ENCODE measurements at places on chromosomes 7 and 10.
A peak's percentile ranks its signal among the peaks of the same experiment; 100 is the strongest.

- peak; percentile 27 for DNase-seq
Measured at GRCh38 chr10:119139464-119140067, 25.9 kb downstream of the SFXN4 start.

GRCh38 chr7:75559355-75559975 is 67.3 kb downstream of the SPDYE5 start:
- DNase-seq, result no peak

GRCh38 chr10:77034795-77035194 is 602.8 kb downstream of the KCNMA1 start:
- no peak for DNase-seq

- DNase-seq, result no peak
Measured at GRCh38 chr10:70405037-70405824, 1.3 kb downstream of the EIF4EBP2 start.

- no peak for DNase-seq
Measured at GRCh38 chr7:135661311-135662122, 797 bp upstream of the STMP1 start.

GRCh38 chr10:89237849-89238248 is 13.7 kb downstream of the LIPA start:
- DNase-seq, result no peak

DNA sequence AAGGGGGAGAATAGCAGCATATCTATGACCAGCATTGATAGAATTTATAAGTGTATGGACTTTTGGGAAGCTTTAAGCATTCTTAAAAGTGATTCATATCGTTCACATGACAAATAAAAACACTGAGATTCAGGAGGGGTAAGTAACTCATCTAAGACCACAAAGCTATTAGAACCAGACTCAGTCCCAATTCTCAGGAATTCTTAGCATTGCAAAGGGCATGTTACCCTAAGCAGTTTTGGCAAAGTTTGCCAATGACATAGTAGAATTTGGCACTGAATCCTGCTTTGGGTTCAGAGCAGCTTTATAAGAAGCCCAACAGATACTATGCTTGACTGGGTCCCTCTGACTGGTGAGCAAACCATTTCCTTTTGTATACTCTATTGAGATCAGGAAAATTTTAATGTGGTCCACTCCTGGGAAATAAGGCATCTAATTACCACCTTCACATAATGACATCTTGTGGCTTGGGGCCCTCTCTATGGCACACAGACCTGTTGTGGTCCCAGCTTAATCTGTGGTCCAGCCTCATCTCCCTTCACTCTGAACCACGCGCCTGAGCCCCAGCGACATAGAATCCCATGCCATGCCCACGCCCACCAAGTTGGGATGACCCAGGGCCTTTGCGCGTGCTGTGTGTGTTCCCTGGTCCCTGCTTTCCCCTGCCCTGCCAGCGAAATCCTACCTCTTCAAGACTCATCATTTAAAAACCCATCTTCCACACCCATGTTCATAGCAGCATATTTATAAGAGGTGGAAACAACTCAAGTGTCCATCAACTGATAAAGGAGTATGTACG is 37.5 kb upstream of the DOCK1 start:
- no peak for DNase-seq

DNA sequence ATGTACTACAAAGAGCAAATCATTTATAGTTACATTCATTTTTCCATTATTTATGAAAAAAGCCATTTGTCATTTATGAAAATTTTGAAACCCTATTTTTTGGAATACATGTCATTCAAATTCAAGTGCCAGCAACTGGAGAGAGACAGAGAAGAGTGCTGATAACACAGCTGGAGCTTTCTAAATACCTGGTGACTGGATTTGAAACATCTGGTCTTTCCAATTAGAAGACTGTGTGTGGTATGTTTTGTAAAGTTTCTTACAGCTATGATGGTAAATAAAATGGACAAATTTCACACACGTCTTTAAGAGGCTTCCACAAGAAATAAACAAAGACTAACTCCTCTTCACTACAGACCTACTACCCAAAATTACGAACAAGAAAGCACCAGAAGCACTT is 56.8 kb downstream of the CHCHD3 start:
- DNase-seq, result no peak

DNA sequence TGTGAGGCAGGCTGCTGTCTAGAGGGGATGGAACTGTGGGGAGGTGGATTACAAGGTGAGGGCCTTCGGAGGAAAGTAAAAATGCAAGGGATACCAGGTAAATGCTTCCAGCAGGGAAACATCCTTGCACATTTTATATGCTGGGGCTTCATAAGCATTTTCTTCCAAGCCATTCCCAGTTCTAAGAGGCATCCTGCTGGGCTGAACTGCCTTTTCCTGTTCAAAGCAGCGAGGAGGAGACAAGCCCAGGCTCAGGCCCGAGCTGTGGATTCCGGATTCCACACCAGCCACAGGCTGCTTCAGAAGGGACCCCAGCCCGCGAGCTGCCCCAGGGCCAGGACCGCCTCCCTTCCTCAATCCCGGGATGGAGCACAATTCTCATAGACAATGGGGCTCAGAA is 249.7 kb downstream of the TNS3 start:
- DNase-seq, result no peak

DNA sequence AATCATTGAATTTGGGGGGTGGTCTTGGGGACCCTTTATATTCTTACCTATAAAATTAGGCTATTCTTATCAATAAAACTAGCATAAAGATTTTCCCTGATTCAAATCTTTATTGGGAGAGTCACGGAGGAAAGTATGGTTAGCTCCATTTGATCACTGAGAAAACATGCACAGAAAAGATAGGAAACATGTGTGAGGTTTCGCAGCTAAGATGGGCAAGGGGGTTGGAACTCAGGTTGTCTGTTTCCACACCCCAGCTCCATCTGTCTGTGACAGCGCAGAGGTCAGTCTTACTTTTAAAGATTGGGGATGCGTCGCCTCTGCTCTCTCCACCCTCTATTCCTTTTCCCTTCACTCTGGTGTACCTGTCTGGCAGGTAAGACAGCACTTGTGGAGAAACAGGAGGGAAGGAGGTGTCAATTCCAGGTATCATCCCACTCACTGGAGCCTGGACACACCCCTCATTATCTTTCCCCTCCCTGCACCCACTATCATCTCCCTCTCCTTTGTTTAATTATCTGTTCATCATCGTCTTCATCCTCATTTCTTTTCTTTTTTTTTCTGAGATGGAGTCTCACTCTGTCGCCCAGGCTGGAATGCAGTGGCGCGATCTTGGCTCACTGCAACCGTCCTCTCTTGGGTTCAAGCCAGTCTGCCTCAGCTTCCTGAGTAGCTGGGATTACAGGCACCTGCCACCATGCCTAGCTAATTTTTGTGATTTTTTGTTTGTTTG is 2.4 kb upstream of the DENND10 start:
- DNase-seq, result no peak

DNA sequence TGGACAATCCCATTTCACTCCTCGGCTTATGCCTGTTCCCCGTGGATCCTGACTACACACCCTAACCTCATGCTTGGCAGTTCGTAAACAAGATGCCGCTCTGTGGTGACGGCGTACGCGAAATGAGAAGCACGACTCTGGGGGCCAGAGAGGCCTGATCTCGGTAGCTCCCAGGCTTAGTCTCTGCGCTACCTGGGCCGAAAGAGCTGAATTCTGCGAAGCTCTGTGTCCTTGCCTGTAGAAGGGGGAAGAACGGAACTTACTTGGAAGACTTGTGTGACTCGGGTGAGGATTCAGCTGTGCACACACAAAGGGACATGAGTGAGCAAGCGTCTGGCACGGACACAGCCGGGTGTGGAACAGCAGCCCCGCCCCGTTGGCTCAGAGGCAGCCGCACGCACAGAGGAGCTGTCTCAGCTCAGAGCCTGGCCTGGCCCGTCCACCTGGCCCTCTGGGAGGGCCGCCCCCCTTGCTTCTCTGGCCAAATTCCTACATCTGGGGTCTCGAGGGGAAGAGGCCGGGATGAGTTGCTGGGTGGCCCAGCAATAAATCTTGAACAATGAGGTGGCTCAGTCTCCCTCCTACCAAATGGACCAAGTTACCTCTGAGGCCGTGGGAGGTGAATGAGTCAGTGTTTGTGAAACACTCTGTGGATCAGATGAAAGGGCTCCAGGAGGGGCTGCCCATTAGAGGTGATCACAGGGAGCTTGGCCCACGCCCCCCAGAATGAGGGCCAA is 83.8 kb downstream of the PDGFA start:
- DNase-seq, result no peak

DNA sequence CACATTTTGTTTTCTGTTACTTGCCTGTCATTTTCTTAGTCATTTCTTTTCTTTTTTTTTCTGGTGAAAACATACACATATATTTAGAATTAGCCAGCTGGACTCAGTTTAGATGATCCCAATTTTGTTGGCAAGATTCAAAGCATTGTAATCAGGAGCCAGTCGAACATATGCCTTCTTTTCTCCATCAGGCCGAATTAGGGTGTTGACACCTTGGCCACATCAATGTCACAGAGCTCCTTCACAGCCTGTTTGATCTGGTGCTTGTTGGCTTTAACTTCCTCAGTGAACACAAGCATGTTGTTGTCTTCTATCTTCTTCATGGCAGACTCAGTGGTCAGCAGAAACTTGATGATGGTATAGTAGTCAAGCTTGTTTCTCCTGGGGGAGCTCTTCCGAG is 32.6 kb downstream of the PHF14 start:
- DNase-seq, result no peak

GRCh38 chr10:52390388-52390787 is 76.3 kb downstream of the DKK1 start:
- no peak for DNase-seq

- no peak for DNase-seq
Measured at GRCh38 chr7:56181010-56181409, 64.8 kb upstream of the NUPR2 start.

DNA sequence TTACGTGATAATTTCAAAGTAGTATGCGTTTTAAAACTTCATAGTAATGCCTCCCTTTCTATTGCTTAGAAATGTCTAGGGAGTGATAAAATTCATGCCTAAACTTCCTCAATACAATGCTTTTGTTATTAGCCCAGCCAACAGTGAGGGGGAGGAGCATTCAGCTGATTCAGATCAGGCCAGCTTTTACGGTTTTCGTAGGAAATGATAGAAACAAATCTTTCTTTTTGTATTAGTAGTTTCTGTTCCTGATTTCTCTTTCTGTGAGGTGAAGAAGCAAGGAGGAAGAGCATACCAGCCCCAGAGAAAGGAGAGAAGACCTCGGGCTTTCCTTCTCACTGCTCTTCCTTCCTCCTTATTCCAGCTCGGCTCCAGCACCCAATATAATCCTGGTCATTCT is 35.2 kb upstream of the ITPRID1 start:
- no peak for DNase-seq

DNA sequence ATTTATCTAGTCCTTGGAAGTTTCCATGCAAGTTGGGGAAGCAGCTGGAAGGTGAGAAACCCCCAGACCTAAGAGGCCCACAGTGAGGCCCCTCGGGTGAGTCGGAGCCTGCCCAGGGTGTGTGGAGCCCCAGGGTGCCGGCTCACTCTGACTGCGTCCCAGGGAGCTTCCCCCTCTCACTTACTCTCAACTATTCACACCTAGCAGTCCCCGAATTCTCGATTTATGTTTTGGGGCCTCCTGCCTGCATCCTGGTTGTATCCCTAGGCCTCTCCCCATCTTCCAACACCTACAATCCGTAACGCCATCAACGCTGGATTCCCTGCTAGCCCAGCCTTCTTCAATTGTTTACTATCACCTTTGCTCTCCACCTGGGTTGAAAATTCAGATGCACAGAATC is 63.9 kb downstream of the PRKAG2 start:
- DNase-seq, result no peak

DNA sequence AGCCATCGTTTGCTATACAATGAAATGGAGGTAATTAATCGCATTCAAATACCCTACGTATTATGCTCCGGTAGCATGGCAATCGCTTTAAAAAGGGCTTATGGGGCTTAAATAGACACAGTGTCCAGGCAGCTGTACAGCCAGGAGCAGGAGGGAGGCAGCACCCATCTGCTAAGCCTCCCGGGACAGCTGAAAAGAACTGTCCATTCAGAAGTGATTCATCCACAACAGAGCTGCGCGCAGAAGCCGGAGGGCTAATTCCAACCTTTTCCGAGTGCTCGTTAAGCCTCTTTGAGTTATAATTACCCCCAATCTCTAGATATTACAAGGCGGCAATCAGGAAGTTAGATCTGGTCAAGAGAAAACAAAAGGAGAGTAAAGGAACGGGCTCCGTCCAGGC is 58.3 kb downstream of the DPYSL4 start:
- no peak for DNase-seq

- no peak for DNase-seq
Measured at GRCh38 chr10:125158275-125158600, 2.1 kb downstream of the CTBP2 start.

GRCh38 chr7:151886783-151887182 is 9.9 kb upstream of the PRKAG2 start:
- no peak for DNase-seq

DNA sequence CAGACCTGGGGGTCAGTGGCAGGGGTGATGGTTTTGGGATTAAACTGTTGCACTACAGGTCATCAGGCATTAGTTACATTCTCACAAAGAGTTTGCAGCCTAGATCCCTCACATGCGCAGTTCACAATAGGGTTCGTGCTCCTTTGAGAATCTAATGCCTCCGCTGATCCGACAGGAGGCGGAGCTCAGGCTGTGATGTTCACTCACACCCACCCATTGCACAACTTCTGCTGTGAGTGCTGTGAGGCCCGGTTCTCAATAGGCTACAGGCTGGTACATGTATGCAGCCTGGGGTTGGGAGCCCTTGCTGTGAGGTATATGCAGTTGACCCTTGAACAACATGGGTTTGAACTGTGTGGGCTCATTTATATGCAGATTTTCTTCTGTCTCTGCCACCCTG is 416.4 kb downstream of the GFRA1 start:
- no peak for DNase-seq

Data from stimulated activated CD4-positive, alpha-beta T cell treated with anti-CD3 and anti-CD28 coated beads, Interleukin-1b, Interleukin-23, amount 100 ng/mL, for 1 hour (primary cell).